ENCODE measurements at places on chromosomes 7 and 10.

DNA sequence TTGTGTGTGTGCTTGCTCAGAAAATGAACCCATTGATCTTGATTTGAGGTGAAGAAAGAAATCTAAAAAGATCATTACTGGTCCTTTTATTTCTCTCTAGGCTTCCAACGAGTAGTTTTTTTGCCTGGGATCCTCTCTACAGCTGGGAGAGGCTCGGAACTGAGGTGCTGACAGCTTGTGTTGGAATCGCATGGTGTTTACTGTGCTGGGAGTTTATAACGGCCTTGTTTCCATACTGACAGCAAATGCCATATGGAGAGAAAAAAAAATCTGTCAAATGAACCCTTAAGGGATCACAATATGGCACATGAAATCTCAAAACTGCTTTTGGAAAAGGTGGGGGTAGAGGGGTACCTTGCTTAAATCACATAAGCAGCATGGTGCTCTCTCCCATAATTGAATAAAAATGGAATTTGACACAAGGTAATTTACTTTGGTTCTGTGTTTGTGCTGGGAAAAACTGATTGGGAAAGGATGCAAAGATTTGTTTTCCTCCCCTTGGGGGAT lies 165.0 kb downstream of the RGS10 start:
- DNase-seq, result no peak

DNA sequence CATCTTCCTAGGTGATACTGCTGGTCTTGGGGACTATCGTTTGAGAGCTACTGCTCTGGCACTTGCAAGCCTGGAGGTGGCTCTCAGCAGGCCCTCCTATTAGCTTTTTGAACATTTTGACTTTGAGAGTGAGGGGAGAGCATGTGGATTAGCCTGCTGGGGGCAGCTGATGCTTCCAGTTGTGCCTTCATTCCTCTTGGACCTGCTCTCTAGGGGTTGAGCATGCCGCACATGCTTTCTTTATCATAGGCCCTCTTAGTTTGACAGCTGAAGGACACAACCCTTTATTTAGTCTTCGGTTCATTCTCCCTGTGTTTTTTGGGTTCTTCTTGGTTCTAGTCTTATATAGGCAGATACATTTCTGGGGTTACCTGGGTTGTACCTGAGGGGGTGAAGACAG lies 132.1 kb downstream of the GALNT17 start:
- DNase-seq, result no peak

DNA sequence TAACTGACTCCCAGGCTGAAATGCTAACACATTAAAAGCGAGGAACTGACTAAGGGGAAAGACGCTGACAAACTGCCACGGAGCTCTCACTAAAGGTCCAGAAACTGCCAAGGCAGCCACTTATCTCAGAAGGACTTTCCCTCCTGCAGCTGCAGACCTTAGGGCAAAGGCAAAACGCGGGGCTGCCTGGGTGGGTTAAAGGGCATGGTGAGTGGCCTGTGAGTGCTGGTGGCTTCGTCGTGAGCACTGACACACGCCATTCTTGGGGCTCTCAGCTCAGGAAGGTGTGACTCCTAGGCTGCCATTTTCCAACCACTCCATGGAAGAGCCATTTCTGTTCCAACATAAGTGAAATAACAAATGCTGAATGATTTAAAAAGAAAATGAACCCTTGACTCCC lies 232.5 kb downstream of the COBL start:
- DNase-seq, result no peak

DNA sequence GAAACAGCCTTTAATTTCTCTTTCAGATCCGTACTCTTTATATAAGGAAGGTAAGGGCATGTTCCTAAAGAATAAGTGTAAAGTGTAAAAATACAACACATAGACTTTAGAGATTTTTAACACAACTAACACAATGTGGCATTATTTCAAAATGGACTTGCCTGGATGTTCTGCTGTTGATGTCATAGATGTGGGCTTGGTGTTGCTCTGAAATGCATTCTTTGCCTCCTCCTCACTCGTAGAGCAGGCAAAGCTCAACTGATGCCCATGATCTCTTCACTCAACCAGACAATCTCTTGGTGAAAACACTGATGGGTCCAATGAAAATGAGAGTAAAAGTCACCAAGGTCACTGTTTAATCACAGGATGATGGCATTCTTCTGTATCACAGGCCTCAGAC lies 174.2 kb upstream of the TCERG1L start:
- no peak for DNase-seq

DNA sequence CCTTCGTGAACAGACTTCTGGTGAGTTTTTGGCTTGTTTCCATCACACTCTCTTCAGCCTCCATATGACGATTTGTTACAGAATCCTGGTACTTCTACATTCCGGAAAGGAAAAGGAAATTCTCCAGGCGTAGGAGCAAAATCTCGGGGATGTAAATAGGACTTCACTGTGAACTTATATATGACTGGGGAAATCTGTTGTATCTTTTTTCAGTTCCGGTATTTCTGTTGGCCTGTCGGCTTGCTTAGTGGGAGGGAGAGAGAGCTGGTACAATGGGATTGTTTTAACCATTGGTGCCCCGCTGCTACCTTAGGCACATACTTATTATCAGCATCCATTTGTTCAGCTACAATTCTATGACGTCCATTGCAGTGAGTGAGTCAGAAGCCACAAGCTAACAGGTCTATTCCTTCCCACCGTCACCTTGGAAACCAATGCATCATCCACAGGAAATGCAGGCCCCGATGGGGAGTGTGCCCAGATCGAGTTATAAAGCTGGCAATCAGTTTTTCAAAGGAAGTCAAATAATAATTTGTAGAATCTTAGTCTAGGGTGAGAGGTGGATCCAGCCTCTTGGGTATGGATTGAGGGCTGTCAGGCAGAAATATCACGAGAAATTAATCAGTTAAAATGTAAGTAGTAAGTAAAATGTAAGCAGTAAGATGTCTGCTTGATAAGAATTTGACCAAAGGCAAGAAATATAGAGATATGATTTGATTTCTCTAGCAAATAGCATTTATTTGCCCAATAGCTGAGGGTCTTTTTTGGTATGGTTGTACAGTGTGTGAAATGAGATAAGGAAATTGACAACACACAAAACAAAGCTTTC lies 92.0 kb upstream of the MKLN1 start:
- no peak for DNase-seq

- DNase-seq, result no peak
Measured at GRCh38 chr7:66662646-66663264, 34.1 kb downstream of the KCTD7 start.

DNA sequence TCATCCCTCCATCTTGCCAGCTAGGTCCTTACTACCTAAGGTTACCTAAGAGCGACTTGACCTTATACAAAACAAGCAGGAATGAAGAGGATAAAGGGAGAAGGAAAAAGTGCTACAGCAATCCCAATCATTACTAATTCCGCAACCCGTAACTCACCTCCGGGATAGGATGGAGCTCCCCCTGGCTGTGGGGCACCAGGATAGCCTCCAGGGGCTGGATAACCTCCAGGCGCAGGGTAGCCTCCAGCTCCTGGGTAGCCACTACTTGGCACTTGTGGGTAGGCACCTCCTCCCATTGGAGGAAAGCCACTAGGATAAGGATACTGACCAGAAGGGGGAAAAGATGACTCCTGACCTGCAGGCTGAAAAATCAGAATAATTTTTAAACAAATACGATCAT lies 15.8 kb downstream of the ANXA7 start:
- no peak for DNase-seq

DNA sequence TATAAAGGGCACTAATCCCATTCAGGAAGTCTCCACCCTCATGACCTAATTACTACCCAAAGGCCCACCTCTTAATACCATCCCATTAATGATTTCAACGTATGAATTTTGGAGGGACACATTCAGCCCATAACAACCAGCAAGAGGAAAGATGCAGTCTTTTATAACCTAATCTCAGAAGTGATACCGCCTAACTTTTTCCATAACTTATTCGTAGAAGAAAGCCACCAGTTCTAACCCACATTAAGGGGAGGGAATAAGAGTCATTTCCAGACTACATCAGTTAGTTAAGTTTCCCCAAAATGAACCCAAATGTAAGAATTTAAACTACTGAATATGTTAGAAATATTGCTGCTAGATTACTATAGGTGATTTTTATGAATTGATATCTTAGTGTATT lies 32.1 kb upstream of the LHFPL3 start:
- DNase-seq, result no peak

DNA sequence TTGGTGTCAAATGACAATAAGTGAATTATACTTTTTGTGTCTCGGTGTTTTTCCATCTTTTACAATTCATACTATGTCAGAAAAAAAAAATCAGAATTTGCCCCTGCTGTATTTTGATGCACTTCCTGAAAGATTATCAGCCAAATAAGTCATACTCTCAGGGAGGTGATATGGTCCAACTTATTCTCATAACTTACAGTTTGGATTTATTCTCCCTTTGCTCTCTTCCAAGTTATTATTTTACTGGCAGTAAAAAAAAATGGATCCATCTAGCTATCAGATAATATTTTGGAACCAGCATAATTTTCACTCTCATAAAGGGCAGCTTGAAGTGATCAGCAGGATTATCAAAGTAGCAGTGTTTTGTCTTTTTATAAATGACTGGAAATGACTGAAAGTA lies 337.1 kb downstream of the BMPER start:
- no peak for DNase-seq

DNA sequence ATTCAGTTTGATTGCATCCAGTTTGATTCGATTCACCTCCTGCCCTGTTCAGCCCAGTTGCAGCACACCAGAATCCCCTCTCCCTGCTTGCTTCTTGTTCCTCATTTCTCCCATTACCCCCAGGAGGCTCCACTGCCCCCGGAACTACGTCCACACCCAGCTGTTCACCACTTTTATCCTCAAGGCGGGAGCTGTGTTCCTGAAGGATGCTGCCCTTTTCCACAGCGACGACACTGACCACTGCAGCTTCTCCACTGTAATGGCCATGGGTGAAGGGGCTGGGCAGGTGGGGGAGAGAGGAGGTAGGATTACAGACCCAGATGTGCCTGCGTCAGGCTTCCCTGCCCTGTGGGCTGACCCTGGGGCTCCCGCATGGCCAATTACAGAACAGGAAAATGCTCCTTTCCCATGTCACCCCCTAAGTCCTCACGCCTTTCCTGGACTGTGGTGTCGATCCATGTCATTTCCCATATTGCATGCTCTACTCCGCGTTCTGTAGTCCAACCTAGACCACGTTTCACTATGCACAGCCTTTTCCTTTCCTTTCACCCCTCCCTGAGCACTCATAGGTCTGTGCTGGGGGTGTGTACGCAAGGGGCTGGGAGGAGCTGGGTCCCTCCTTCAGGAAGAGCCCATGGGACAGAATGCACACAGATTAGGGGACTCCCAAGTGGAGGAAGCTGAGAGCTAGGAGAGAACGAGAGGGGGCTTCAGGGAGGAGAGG lies 8.2 kb downstream of the GHRHR start:
- no peak for DNase-seq

- DNase-seq, result no peak
Measured at GRCh38 chr7:140079121-140079536, 16.4 kb upstream of the PARP12 start.

GRCh38 chr10:75392271-75392670 lies 9.3 kb downstream of the ZNF503 start:
- DNase-seq, result no peak

DNA sequence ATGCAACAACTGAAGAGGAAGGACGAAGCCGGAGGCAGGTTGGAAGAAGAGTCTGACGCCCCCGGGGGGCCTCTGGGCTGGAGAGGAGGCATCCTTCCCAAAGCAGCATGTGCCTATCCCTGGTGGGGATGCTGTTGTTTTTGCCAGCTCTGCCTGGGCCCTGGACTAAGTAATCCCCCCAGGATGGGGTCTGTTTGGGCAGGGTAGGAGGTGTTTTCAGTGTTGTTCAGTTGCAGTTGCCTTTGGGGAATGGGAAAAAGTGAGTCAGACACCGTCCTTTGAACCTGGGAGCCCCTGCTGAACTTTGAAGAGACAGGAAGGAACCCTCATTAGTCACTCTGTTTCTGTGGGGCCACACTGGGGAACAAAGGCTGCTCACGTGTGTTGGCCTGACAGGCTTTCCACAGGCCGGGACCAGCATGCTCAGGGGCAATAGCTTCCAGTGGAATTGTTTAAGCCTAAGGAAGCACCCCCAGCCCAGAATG lies 35.2 kb upstream of the GDF10 start:
- DNase-seq, result no peak

DNA sequence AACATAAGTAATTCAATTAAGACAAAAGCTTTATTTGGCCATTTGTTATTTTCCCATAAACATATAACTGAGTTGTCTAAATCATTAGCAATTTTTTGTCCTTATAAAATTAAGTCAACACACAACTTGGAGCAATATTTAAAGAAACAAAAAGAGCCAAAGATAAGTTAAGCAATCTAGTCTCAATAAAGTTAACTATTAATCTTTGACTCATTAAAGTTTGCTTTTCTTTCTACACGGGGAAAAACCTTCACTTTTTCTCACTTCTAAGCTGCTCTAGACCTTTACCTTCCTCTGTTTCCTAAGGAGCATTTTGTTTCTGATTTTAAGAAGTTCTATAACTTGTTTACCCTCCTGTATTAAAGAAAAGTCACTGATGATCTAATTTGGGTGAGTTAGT lies 867.1 kb upstream of the PHF14 start:
- DNase-seq, result no peak

All from hippocampal formation (tissue), 2 donors.